ENCODE measurements at places on chromosomes 5 and 9.

DNA sequence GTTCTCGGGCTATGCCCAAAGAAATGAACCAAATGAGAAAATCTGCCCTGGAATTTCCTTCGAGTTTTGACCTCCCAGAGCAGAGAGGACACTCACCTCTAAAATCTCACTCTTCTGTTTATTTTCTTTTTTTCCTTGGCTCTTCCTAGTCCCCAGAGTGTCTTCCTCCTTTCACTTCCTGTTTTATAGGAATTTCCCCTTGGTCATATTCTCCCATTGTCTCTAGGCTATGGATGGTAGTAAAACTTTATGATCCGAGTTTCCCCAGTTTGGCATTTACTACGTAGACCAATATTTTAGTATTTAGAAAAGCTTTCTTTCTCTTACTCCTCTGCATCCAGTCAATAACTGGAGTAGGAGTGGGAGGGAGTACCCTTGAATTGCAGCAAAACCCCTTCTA lies 354.5 kb upstream of the ZNF608 start:
- no peak for ATAC-seq

GRCh38 chr5:23823521-23823920 lies 316.1 kb downstream of the PRDM9 start:
- no peak for ATAC-seq

GRCh38 chr5:90223756-90224155 lies 185.8 kb downstream of the CETN3 start:
- ATAC-seq: no peak

- ATAC-seq: no peak
Observed at GRCh38 chr9:126799034-126799433, 5.8 kb upstream of the ZBTB43 start.

GRCh38 chr5:139481580-139482049 lies 943 bp downstream of the STING1 start:
- ATAC-seq: peak; percentile 27

- ATAC-seq: no peak
Observed at GRCh38 chr9:71908825-71909224, 2.2 kb downstream of the ABHD17B start.

DNA sequence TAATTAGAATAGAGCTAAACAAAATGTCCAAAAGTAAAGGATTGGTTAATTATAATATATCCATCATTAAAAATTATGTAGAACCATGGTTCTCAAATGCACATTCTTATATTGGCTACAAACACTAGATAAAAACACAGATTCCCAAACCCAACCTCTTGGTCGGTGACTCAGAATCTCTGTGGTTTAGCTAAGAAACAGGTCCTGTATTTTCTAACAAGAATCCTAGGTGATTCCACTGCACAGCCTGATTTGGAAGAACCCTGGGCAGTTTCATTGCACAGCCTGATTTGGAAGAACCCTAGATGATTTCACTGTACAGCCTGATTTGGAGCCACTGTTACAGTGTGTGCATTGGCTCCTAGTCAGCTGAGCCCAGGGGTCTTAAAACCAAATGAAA lies 67.9 kb downstream of the KIAA1958 start:
- no peak for ATAC-seq

DNA sequence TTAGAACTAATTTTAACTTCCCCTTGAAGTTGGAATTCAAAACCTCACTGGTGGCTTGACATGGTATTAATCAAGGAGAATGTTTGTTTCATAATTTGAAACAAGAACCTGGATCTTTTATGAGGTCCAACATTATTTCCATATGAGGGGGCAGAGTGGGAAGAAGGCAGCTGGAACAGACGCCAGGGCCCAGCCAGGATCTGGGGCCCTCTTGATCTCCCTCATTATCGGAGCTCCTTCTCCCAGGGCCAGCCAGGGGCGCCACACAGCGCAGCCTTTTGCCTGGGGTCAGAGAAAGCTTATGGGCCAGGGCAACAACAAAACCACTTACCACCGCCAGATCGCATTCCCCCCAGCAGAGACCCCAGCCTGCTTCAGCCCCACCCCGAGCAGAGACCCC lies 27.1 kb upstream of the NKD2 start:
- no peak for ATAC-seq

- ATAC-seq: no peak
Observed at GRCh38 chr5:127988146-127988760, 95.3 kb upstream of the SLC12A2 start.

GRCh38 chr5:117889596-117889995 lies 1098.8 kb downstream of the DTWD2 start:
- no peak for ATAC-seq

GRCh38 chr9:108550106-108550505 lies 305.7 kb downstream of the ACTL7B start:
- ATAC-seq: no peak

DNA sequence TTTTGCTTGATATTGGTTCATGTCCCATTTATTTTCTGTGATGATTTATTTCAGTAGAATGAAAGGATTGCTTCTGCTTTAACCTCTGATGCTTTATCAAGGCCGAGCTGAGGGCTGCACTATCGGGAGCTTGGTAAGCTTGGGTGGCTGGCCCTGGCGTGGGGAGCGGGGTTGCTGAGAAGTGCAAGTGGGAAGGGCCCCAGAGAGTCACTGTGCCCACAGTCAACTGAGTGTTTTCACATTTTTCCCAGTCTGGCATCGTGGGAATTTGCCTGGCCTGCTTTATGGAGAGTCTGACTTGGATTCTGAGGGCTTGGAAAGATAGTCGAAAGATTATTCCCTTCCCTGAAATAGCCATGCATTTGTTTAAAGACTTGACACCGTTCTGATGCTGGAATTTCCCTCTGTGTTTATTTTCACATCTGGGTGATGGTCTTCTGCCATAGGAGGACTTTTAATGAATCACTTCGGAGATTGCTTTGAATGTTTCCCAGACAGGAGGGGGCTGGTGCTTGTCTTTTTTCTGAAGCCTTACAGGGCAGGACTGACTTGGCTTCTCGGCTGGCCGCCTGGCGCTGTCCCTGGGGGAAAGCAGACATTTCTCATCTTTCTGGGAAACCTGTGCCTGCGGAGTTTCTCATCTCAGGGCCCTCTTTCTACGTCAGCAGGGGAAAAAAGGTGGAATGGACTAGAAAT lies 139.0 kb downstream of the BOD1 start:
- no peak for ATAC-seq

DNA sequence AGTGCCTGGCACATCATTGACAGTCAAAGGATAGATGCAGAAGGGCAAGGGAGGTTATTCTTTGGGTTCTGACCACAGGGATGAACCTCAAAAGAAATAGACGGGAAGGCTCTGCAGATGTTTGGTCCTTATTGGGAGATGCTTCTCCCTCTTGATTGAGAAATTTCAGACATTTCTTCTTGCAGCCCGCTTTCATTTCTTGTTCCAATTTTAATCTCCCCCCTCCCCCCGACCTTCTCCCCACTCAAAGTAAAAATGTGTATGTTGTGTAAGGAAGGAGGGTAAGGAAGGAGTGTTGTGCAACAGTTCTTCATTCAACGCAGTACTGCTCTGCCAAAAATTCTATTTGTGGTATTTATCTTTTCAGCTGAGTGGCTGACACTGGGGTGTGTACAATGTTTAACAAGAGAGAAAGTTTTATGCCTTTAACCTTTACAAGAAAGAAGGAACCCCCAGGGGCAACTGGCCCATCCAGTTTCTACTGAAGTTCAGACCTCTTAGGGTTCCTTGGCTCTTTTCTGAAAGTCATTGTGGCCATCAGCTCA lies 46.3 kb upstream of the TNFSF15 start:
- no peak for ATAC-seq

GRCh38 chr5:134957920-134958608 lies 9.6 kb upstream of the CATSPER3 start:
- ATAC-seq: no peak

GRCh38 chr9:135910757-135911156 lies 3.4 kb upstream of the CAMSAP1 start:
- ATAC-seq: no peak

GRCh38 chr5:80920333-80920732 lies 39.8 kb upstream of the RASGRF2 start:
- no peak for ATAC-seq

- ATAC-seq: no peak
Observed at GRCh38 chr5:10235350-10235749, 14.3 kb downstream of the ATPSCKMT start.

DNA sequence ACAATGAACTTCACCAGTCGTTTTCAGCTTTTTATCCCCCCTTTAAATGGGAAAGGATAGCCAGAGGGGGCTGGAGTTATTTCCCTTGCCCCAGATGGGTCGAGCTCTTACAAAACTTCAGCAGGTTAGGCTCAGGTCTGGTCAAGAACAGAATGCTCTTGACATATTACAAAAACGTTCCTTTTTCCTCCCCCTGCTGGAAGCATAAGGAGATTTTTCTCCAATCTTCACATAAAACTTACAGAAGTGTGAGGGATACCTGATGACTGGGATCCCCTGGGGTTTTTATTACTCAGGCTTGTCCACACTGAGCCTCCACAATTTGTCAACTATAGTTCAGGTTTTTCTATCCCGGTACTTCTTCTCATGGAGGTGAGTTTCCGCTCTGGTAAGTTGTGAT lies 60.8 kb downstream of the CSF2 start:
- ATAC-seq: no peak

- no peak for ATAC-seq
Observed at GRCh38 chr9:87714819-87715218, 11.1 kb upstream of the CTSL start.

DNA sequence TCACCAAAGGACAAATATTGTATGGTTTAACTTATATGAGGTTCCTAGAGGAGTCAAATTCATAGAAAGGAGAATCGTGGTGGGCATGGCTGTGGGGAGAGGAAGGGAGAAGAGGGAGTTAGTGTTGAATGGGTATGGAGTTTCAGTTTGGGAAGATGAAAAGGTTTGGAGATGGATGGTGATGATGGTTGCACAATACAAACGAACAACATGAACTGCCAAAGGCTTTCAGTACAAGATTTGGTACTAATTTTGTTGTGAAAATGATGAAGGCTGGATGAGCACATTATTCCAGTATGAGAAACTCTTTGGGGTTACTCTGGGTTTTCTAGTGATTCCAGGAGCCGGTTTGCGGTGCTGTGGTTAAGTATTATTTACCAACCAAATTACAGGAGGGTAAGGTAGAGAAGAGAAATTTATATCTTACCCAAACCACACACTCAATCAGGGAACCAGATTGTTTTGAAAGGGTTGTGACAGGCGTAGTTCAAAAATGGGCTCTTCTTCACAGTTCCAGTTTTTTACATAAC lies 112.0 kb upstream of the TBC1D2 start:
- ATAC-seq: no peak

GRCh38 chr5:76325876-76326491 lies 77.1 kb upstream of the IQGAP2 start:
- peak; percentile 61 for ATAC-seq

DNA sequence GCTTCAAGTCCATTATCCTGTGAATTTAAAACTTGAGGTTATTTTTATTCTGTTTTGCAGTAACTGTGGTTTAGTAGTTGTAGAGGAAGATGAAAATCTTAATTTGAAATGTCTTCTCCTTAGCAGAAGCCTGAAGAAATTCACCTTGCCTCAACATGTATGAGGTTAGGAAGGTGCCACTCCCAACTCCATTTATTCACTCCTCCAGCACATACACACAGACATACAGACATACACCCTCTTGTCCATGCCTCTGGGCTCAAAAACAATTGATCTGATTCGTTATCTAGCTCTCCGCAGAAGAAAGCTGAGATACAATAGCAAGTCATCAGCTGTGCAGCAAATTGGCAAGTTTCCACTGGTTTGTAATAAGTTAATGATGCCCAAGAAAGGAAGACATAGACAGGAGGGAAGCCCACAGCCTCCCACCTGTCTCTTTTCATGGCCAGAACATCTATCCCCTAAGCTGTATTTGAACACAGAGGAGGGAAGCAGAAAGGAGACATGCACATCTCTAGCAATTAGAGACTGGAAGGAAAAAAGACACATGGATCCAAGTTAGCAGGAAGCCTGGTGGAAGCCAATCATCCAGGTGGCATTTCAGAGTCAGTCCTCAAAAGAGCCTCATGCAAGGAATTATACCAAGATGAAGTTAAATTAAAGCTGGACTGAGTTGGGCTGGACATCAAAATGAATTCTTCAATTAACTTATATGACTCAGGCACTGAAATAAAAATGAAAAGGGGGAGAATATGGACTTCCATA lies 257.9 kb downstream of the ASTN2 start:
- ATAC-seq: no peak

- no peak for ATAC-seq
Observed at GRCh38 chr9:134716067-134716466, 74.5 kb downstream of the COL5A1 start.

DNA sequence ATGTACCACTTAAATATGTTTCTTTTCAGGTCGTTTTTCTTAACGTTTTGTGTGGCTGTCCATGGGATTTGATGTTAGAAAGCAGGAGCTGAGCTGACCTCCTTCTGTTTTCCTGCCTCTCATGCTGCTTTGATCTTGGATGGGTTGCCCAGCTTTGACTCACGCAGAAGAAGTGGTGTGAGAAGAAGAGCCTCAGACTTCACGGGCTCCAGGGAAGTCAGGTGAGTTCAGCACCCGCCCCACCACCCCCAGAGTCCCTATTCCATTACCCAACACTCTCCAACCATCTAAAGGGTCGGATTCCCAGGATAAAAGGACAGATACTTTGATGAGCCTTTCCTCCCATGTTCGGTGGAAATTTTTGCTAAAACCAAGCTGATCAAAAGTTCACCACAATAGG lies 373.4 kb downstream of the IRX2 start:
- no peak for ATAC-seq

GRCh38 chr5:172059661-172060100 lies 53.2 kb upstream of the FBXW11 start:
- ATAC-seq: no peak

DNA sequence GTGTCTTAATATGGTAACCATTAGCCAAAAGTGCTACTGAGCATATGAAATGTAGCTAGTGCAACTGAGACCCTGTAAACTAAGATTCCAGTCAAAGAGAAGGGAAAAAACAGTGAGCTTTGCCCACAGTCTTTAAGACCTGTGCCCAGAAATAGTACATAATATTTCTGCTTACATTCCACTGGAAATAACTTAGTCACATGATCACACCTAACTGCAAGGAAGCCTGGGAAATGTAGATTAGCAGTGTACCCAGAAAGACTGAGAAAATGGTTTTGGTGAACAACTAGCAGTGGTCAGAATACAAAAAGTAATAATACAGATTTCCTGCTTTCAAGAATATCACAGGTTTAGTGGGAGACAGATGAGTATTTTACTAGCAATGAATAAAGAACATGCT lies 2.5 kb upstream of the CPLANE1 start:
- ATAC-seq: no peak

GRCh38 chr5:180670586-180671359 lies 21.4 kb upstream of the FLT4 start:
- ATAC-seq: peak; percentile 49

- ATAC-seq: peak; percentile 30
Observed at GRCh38 chr9:16133556-16134227, 580.8 kb downstream of the CCDC171 start.

DNA sequence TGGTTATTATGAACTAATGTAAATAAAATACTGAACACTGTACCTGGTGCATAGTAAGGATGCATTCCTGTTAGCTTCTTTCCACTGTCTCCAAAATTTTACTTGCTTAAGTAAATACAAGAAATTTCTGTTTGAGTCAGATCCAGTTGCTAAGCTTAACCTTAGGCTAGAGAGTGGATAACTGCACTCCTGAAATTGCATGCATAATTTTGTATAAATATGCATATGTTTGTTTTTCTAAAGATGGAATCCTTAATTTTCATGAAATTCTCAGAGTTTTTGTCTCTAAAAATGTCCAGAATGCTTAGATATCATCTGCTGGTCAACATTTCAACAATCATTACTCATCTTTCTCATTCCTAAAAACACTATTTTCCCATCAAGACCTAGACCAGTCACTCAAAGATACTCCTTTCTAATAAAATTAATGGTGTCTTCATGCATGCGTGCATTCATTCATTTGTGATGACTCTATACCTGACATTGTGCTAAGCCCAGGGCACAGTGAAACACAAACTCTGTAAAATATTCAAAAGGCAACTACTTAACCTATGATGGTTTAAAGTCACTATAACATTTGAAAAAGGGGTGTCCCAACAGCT lies 284.8 kb downstream of the SEC61B start:
- ATAC-seq: no peak

All from activated CD4-positive, CD25-positive, alpha-beta regulatory T cell treated with anti-CD3 and anti-CD28 coated beads, Interleukin-2, amount 50 U/mL, for 24 hours (primary cell).